Activated naive CD4-positive, alpha-beta T cell (primary cell): ENCODE measurements at places on chromosomes 3 and 15.

GRCh38 chr3:7144697-7145308 is 283.9 kb downstream of the GRM7 start:
- DNase-seq, result no peak

GRCh38 chr3:8436661-8437287 is 64.8 kb upstream of the LMCD1 start:
- DNase-seq, result no peak

DNA sequence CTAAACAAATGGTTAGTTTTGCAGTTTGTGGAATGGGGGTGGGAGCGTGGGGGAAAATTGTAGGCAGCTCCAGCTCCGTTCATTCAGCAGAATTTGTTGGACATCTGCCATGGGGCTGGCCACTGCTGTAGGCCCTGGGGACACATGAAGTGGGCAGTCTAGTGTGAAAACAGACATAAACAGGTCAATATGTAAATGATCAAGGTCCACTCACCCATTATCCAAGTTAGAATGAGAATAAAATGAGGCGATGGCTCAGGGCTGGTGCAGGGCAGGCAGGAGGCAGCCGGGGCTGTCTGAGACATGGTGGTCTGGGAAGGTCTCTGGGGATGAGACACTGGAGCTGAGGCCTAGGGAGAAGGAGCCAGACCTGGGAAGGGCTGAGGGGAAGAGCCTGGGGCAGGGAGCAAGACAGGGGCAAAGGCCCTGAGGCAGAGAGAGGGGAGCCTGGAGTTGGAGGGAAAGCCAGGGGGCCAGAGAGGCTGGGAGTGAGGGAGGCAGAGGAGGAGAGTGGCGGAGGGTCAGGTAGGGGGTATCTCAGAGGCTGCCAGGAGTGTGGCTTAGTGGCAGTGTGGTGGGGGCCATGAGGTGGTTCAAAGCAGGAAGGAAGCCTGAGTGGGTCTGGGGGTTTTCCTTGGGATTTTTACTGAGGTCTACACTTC is 6.2 kb upstream of the SLC6A6 start:
- no peak for DNase-seq

DNA sequence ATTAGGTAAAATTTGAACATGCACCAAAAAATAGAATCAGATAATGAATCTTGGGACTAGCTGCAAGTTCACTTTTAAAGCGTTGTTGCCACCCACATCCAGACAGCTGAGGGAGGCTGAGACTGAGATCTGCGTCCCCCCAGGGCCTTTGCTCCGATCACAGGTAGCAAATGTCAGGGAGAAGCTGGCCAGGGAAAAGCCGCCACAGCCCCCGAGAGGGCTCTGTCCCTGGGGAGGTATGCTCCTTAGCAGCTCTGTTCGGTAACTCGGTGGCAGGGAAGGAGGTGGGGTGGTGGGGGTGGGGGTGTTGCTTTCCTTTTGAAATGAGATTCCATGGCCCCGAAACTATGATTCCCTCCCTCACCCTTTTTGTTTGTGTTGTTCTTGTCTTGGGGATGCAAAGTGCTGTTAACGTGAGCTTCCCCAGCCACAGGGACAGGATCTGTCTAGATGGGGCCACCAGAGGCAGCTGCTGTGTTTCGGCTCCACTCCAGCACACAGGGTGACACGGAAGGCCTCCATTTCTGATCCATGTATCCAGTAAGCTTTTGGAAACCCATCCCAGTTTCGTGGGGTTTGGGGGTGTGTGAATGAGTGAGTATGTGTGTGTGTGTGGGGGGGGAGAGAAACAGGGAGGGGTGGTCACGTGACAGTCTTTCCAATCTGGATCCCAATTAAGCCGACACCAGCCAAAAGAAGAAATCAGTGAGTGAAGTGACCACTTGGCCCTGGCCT is 1.1 kb upstream of the MINAR1 start:
- no peak for DNase-seq

GRCh38 chr15:74400915-74401757 is 32.6 kb downstream of the SEMA7A start:
- no peak for DNase-seq

DNA sequence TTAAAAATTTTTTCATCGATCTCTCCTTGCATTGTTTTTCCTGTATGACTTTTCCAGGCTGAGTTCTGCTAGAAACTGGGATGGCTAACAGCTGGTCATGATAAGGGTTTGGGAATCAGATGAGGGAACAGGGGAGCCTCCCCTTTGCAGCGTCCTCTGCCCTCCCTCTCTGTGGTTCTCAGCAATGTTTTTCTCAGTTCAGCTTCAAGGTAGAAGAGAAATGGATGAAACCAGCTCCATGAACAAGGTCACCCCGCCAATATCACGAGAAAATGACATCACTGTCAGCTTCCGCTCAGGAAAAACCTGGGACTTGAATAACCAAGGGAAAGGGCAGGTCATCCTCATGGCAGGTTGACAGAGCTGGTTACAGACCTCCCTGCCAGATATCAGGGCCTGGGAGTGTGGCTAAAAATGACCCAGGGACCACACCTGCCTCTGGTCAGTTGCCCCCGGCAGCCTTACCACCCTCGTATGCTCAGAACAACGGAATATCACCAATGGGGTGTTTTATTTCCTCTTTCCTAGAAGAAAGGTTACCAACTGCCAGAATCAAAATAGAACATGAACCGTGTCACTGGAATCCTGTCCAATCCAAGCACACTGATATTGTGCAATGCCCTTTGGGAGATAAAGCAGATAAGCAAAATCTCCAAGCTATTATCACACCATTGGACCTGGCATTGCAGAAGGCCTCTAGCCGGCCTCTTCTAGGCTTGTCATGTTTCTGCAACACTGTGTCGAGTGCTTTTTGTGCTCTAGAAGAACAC is 26.1 kb downstream of the LSM3 start:
- no peak for DNase-seq

- DNase-seq, result no peak
Measured at GRCh38 chr3:22734207-22734606, 468.9 kb upstream of the UBE2E2 start.

DNA sequence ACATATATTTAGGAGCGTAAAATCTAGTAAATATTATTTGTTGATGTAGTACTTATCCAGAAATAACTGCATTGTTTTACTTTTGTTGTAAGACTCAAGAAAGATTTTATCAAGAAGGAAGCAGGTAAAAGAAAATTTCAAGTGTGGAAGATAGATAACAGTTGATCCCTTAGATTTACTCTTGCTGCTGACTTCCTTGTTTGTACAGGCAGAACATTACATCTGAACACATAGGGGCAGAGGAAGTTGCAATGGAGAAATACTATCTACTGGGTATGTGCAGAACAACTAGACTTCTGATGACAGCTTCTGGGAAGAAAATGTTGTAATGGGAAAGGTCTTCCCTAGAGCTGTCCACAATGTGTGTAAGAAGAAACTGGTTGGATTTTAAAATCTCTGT is 350.6 kb downstream of the NLGN1 start:
- DNase-seq, result no peak

GRCh38 chr3:73314151-73314951 is 252.9 kb downstream of the EBLN2 start:
- no peak for DNase-seq

DNA sequence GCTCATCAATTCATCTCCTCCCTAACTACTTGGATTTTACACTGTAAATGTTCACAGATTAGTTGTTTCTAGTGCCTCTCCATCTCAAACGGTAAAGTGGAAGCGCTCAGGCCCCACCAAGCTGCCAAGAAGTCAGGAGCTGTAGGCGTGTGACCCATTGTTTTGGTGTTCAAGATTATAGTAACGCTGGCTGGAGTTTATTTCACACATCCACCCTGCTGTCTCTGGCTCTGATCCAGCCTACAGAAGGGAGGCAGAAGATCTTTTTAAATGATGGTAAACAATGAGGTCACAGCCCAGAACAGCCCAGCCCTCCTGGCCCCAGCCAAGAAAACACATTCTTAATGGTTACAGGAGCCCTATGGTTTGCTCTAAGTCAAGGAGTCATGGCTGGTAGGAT is 25.7 kb upstream of the GALNT15 start:
- DNase-seq, result no peak

- no peak for DNase-seq
Measured at GRCh38 chr15:31049682-31050615, 51.6 kb downstream of the TRPM1 start.

DNA sequence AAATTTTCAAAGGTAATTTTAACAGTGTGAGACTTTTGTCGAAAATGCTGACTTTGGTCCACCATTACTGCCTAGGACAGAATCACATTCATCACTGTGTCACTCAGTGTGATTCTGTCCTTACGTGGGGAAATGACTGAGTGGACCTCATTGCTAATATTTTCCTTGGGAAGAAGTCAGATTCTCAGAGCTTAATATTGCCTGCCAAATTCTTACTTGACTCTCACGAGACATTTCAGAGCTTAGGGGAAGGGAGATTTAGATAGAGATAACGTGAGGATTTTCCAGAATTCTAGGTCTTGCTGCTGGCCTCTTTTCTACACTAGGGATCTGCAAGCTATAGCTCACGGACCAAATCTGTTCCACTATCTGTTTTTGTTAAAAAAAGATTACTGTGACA is 270.4 kb downstream of the SUCLG2 start:
- no peak for DNase-seq

DNA sequence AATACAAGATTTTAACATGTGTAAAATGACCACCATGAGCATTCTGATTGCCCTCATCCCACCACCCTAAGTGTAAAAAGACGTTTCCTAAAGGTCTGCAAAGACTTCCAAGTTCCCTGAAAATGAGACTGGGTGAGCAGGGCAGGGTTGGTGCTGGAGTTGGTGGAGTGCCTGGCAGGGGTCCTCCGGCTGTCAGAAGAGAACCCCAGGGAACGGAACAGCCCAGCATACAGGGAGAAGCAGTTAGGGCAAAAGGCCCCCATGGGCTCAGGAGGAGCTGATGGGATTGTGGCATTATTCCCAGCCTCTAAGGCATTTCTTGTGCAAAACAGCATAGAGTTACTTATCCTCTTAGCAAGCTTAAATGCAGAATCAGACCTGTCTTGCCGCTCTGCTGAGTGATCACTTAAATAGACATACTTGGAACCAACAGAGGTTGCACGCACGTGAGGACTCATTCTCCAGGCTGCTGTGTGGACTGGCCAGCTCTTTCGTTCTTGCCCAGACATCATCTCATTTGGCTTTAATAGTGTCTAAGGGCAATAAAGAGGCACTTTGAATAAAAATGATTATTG is 36.0 kb downstream of the XYLB start:
- no peak for DNase-seq

DNA sequence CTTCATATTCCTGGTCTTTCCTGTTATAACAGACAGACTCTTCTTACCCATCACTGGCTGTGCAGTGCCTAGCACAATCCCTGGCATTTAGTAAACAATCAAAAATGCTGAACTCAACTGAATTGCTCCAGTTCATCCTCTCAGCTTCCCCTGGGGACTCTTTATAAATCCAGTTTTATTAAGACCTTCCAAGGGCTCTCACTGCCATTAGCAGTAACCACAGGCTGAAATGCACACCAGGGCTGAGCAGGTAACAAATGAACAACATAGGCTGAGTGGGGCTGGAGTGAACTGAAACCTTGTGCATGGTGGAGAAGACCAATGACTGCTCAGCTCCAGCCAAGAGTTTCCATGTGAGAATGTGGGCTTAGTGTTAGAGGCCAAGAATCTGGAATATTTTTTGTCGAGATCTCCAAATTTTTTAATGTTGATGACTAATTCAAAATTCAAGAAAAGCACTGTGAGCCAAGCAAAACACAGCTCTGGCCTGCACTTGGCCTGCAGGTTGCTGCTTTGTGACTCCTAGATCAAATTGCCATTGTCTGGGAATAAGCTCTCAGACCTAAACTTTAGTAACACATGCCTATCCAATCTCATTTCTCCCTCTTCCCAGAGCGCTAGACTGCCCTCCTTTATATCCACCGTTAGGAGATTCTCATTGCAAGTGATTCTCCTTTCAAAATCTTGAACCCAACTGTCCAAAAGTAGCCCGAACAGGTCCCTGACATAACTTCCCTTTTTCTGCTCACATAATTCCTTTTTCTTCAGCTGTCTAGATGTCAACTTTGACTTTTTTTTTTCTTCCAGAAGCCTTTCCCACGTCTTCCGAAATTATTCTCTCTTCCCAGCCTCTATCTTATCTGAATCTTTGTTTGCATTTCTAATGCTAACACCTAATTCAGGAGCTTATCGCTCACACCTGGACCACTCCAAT is 7.4 kb downstream of the SQOR start:
- no peak for DNase-seq

DNA sequence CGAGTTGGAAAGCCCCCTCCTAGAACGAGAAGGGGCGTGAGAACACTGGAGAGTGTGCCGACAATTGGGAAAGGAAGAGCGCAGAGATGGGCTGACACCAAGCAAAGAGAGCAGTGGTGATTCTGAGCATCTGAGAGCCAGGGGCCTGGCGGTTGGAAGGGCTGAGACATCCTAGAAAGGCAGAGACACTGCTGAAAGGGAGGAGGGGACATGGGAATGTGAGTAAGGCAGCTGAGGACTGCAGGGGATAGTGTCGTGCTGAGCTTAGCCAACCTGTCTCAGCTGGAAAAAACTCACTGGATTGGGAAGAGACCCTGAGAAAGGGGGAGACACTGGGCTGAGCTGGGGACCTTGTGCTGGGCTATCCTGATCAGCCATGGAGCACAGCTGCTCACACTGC is 58.1 kb upstream of the SLC6A6 start:
- no peak for DNase-seq
